Stimulated activated CD4-positive, alpha-beta T cell treated with anti-CD3 and anti-CD28 coated beads, Interleukin-4, amount 100 ng/mL, for 1 hour (primary cell): ENCODE measurements at places on chromosomes 5 and 9.

DNA sequence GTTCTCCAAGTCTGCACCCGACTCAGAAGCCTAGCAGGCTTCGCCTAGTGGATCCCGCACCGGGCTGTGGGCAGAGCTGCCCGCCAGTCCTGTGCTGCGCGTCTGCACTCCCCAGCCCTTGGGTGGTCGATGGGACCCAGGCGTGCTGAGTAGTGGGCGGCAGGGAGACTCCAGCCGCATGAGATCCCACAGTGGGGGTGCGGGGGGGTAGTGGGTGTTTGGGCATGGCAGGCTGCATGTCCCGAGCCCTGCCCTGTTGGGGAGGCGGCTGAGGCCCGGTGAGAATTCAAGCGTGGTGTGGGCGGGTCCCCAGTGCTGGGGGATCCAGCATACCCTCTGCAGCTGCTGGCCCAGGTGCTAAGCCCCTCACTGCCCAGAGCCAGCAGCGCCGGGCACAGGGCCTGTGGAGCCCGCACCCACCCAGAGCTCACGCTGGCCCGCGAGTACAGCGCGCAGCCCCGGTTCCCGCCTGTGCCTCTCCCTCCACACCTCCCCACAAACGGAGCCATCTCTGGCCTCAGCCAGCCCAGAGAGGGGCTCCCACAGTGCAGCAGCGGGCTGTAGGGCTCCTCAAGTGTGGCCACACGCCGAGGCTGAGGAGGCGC lies 53.9 kb upstream of the BNC2 start:
- DNase-seq: no peak

DNA sequence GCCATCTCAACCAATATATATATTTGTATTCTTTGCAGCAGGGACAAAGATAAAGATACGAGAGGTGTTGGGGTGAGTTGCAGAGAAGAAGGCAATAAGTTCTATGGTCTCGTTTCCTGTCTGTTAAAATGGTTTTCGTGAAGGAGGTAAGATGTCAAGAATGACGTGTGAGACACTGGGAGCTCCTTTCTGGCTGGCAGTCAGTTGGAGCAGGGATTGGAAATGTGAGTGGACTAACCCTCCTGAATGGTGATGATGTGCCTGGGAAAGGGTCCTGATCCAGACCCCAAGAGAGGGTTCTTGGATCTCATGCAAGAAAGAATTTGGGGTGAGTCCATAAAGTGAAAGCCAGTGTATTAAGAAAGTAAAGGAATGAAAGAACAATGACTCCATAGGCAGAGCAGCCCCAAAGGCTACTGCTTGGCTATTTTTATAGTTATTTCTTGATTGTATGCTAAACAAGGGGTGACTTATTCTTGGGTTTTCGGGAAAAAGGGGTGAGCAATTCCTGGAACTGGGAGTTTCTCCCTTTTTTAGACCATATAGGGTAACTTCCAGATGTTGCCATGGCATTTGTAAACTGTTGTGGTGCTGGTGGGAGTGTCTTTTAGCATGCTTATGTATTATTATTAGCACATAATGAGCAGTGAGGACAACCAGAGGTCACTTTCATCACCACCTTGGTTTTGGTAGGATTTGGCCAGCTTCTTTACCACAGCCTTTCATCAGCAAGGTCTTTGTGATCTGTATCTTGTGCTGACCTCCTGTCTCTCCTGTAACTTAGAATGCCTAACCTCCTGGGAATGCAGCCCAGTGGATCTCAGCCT lies 53.7 kb downstream of the SPATA31C2 start:
- no peak for DNase-seq

DNA sequence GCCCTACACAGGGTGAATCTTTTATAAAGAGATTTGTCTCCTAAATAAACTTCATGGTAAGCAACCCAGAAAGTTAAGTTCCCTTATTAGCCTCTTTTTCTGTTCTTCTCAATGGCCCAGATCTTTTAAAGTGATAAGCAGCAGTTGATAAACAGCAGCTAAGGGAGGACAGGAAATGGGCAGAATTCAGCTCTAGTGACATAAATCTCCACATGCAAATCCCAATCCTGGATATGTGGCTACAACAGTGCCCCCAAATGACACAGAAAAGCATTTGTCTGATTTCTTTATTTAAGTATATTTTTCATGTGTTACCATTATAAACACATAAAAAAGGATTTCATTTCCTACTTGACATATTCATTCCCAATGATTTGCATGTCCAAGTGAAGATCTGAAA lies 199.0 kb downstream of the DTWD2 start:
- DNase-seq: no peak

GRCh38 chr5:402615-403359 lies 40.2 kb upstream of the EXOC3 start:
- no peak for DNase-seq

DNA sequence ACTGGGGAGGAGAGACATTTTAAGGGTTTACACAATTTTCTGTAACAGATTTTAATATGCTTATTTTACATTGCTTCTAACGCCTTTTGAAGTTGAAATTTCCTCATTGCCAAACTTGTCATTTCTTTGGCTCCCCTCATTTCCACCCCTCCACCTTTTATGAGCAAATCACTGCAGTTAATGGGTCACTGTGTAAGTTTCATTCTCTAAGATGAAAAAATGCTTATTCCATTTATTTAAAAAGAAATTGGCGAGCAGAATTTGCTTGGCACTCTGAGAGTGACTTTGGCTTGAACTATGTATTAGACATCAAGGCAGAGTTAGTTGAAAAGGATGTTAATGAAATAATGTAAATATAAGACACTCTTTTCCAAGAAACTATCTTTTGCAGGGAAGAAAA lies 66.6 kb downstream of the ITGA1 start:
- DNase-seq: no peak

DNA sequence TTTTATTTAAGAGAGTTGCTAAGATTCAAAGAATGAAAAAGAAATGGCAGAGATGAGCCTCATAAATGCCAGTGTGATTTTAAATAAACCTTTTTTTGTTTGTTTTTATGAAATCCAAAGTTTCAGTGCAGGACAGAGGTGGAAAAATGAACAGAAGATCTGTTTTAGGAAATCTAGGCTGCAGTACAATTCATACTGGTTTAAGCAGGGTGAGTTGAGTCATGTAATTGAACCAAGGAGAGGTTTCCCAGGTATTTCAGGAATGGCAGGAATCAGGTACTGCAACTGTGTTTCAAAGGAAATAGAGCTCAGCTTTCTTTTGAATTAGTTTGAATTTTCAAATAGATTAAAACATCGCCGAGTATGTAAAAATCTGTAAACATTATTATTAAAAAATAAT lies 3.0 kb upstream of the ANKRD31 start:
- DNase-seq: no peak

- DNase-seq: no peak
These were observed 1.2 kb upstream of the MEGF9 start for GRCh38 chr9:120715389-120715924.

- no peak for DNase-seq
These were observed 101.4 kb upstream of the MPDZ start for GRCh38 chr9:13380903-13381302.
